ENCODE measurements at places on chromosomes 3 and 15. TPM values are rescaled to one million over a fixed set of nuclear protein-coding genes. Genes with fewer than 3 reads are reported as not detected.

- DNase-seq: no peak
Observed at GRCh38 chr15:84953136-84953535, 28.5 kb upstream of the PDE8A start.

DNA sequence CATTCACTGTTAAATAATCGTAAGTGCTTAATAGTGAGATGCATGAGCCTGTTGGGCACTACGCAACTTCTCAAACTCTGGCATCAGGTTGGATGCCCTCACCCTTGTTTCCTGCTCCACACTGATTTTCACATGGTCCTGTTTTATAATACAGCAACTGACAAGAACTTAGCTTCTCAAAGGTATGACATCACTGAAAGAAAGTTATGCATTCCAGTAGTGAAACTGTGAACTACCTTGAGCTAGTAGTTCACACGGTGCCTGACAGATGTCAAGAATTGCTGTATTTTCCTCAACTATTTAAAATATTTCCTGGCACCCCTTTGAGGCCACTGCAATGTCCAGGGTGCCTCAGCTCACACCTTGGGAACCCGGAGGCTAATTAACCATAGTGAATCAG, 327.5 kb downstream of the RORA start:
- no peak for DNase-seq

DNA sequence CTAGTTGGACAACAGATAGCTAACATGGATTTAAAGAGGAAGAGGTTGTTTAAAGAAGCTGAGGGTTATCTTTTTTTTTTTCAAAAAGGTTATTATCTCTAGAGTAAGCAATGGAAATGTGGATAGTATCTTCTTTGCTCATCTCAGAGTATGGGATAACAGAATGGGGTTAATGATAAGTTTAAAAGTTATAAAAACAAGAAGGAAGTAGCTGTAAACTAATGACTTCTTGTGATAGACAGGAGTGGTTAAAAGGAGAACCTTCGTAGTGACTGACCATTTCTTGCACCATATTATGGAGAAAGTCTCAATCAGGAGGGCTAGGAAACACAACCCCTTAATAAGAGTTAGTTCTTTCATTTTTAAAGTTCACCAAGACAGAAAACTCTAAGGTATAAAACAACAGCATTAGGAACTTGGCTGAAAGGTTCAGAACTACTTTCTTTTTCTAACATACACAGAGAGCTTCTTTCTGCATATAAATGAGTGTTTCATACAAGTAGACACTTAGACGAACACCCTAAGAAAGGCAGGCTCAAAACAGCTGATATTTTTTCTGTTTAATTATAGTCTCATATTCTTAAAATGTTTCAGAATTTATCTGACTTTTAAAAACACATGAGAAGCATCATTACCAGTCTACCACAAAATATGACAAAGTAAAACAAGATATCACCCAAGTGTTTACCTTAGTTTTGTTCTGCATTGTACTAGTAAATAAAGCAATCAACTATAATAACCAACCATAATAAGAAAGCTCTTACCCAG, 140.0 kb downstream of the MEIS2 start:
- no peak for DNase-seq

GRCh38 chr3:176696816-176697215, 500.5 kb downstream of the TBL1XR1 start:
- DNase-seq: no peak

- DNase-seq: no peak
Observed at GRCh38 chr3:3801494-3801841, 2.2 kb downstream of the LRRN1 start.

DNA sequence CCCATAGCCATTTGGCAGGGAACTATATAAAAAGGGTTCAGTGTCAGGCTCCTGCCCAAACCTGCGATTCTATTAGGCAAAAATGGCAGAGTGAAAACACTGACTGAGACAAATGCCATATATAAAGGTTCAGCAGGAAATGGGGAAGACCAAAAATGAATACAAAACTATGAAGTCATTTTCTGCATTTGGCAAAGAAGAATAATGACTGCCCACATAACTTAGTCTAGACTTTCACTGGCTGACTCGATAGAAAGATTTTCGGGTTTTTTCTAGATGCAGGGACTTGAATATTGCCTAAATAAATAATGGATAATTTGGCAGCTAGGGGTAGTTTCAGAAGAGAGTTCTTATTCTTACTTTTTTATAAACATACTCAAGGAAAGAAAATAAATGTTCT, 178.0 kb downstream of the TPRG1 start:
- DNase-seq: no peak

- DNase-seq: no peak
Observed at GRCh38 chr15:29089731-29090616, 179.6 kb downstream of the NSMCE3 start.

DNA sequence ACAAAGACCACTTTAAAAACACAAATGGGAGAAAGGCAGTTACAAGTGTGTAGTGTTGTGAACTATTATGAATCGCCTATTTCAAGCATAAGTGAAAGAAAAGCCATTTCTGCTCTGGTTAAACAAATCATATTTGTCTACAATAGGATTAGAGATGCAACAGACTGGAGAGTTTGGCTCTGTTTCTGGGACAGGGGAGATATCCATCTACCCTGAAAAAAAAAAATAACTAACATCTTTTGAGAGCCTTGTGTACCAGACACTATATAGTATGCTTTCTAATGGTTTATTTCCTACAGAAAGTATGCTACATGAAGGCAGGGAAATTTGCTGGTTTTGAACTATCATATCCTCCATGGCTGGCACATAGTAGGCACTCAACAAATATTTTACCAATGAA, 106.7 kb upstream of the FHIT start:
- DNase-seq: no peak

Gene CCDC54
- not detected for total RNA-seq

Gene SCAANT1
- total RNA-seq: 1.7 TPM

Gene CPLX3
- not detected for total RNA-seq

Gene LRRC28
- total RNA-seq: 12.6 TPM

Gene CCR8
- 2.5 TPM for total RNA-seq

Gene ZCWPW2
- 0.30 TPM for total RNA-seq

All from T-helper 17 cell (primary cell).